ENCODE measurements at places on chromosomes 13 and 19.

DNA sequence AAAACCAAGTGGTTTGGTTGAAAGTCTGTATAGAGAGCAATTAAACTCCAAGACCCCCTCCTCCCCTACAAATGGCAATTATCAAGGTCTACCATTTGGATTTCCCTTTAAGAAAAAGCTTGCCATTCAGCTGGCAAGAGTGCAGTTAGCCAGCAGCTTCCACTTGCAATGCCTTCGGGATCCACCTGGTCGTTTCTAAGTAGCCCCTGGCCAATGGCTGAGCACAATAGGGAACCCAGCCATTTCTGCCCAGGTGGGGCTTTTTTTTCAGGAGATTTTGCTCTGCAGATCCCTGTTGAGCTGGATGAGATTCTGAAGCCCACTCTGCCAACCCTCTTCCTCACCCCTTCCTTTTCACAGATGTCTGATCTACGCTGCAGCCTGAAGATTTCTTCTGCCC lies 26.3 kb downstream of the TGDS start:
- DNase-seq: no peak

DNA sequence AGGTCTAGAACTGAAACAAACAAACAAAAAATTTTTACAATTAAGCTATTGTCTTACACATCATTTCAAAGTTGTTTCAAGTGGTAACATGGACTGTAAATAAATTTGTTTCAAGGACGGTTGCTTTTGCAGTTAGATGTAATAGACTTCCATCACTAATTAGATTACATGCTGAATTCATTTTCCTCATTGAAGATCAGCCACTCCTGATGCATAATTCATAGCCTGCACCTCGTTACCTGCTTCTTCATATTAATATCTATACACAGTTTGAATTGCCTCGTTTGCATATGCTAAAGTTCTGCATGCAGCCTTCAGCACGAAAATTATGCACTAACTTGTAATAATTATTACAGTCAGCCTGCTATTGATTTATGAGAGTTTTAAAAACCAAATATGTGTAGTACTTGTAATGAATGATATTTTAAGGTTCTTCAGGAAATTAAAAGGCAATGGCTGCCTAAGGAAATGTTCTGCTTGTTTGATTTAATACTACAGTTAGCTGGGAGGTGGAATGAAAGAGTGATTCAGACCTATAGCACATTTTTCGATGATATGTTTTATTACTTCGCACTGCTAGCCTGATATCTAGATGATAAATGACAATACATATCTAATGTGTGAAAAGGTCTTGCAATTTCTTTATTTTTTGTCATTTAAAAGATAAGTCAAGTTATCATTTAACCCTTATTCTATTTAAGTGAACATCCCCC lies 184.9 kb downstream of the DACH1 start:
- DNase-seq: no peak

GRCh38 chr13:98875146-98875729 lies 102.6 kb downstream of the DOCK9 start:
- DNase-seq: no peak

DNA sequence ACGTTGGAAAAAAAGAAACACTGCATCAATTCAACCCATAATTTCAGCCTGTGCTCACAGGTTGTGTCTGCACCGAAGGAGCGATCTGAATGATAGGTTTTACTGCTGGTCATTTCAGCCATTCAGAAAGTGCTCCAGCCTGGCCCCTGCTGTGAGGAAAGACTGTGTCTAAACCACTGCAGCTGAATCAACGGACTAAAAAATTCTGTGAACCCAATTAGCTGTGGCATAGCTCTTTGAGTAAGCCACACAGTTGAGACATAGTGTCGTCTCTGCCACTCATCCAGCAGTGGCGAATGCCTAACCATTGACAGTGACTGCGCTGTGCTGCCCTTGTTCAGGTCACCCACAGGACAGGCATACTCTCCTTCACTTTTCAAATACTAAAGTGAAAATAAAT lies 179.8 kb downstream of the COG6 start:
- DNase-seq: no peak

- no peak for DNase-seq
Observed at GRCh38 chr19:39021063-39021462, 11.3 kb downstream of the FBXO27 start.

DNA sequence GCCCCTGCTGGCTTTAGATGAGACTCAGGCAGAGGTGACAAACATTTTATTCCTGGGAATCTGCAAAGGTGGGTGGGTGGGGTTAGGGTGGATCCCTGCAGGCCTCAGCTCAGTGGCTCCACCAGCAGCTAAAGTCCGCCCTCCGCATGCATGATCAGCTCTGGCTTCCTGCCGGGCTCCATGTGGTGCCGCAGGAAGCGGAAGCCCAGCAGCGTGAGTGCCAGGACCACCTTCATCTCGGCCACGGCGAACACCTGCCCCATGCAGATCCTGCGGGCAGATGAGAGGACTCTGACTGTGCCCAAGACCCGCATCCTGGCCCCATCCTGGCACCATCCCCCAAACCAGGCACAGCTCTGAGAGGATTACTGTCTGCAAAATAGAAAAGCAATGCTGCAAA lies 26.3 kb downstream of the CYP4F2 start:
- no peak for DNase-seq

GRCh38 chr19:42352301-42353259 lies 27.1 kb downstream of the MEGF8 start:
- peak; percentile 28 for DNase-seq

GRCh38 chr19:49475995-49476880 lies 2.2 kb downstream of the FLT3LG start:
- DNase-seq: no peak

DNA sequence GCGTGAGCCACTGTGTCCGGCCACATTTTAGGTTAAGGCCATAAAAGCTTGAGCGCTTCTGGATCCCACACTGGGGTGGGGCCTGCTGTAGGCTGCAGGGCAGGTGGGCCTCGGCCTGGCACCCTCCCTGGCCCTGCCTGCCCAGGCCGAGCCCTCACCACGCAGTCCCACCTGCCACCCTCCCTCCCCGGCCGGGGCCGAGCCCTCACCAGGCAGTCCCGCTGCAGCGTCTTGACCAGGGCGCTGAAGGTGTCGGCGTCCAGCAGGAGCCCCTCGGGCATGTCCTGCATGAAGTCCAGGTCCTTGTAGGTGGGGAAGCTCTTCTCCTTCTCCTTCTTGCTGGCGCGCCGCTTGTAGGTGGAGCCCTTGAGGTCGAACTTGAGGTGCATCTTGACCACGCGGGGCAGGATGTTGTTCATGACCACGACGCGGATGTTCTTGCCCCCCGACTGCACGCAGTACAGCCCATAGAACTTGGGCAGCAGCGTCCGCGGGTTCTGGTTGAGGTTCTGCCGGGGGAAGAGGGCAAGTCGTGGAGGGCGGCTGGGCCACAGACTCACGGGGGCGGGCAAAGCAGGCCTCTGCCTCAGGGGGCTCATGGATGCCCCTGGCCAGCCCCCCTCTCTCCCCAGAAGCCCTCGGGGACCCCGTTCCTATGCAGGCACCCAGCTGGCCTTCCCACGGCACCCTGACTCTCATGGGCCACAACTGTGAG lies 26.6 kb upstream of the CACTIN start:
- no peak for DNase-seq

- DNase-seq: no peak
Observed at GRCh38 chr19:56491399-56491798, 14.3 kb upstream of the ZNF667 start.

GRCh38 chr19:1445932-1446712 lies 3.8 kb upstream of the APC2 start:
- peak; percentile 37 for DNase-seq

- peak; percentile 31 for DNase-seq
Observed at GRCh38 chr19:42313096-42313839, at the start of gene TMEM145. TSS of gene TMEM145 (plus strand) at chr19:42313309. CDS start at chr19:42313377, 68 bp downstream.

GRCh38 chr19:54792814-54793213 lies 10.6 kb upstream of the KIR2DL4 start:
- DNase-seq: no peak

GRCh38 chr19:16252459-16253205 lies 54.9 kb downstream of the AP1M1 start:
- DNase-seq: peak; percentile 26

DNA sequence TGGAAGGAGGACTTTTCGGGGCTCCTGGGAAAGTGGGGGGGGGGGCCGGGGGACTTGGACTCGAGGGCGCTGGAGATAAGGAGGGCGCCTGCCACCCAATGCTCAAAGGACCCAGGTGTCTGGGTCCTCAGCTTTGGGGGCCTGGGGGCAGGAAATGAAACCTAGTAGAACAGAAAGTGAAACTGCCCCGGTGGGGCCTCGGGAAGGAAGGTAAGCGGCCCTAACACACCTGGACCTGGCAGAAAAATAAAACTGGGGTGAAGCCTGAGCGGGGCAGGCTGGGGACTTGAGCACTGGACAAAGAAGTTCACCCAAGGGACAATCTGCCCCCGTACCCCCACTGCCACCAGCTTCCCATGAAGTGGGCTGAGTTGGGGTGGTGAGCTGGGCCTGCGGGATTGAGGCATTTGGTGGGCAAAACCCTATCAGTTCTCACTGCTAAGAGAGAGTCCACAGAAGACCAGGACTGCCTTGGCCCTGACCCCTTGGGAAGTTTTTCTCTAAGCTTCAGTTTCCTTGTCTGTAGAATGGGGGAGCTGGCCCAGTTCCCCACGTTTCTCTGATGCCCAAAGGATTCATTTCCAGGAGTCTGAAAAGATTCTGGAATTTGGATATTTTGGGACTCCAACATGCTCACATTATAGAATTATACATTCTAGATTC lies 2.3 kb downstream of the PRKD2 start:
- no peak for DNase-seq

DNA sequence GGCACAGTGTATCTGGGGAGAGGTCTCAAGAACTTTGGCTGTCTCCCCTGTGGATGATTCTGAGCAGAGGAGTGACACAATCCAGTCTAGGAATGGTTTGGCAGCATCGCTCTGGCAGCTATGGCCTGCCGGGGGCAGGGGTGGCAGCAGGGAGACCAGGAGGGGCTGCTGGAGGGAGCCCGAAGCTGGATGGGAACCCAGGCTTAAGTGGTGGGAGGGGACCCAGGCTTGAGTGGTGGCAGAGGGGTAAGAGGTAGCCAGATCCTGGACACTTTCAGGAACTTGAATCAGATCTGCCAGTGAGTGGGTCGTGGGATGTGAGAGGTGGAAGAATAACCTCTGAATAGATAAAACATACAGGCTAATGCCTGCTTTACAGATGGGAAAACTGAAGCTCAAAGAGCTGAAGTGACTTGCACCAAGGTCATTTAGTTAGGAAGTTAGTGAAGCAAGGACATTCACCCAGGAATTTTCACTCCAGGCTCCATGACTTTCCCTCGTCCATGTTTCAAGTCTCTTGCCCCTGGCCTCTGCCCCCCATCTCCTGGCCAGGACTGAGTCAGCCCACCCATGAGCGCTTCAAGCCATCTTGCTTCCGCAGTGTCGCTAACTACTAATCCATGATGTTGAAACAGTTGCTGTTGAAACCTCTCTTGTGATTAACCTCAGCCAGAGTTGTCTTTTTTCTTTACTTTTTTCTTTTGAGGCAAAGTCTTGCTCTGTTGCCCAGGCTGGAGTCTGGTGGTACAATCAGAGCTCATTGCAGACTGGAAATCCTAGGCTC lies 29.9 kb upstream of the C1QTNF9 start:
- DNase-seq: no peak

DNA sequence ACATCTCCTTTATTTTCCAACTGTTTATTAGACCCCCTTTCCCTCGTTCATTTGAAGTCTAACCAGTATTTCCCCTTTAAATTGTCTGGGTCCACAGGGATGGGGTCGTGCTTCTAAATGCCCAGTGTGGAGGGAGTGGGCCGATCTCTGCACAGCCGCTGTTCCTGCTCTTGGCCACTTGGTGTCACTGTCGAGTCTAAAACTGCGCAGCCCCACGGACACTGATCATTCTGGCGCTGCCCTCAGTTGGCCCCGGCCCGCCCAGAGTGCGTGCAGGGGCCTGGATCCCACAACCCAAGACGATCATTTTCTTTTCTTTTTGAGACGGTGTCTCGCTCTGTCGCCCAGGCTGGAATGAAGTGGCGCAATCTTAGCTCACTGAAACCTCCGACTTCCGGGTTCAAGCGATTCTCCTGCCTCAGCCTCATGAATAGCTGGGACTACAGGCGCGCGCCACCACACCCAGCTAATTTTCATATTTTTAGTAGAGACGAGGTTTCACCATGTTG lies 12.0 kb downstream of the WDR88 start:
- DNase-seq: no peak

- DNase-seq: no peak
Observed at GRCh38 chr13:105328212-105328611, 1207.2 kb downstream of the EFNB2 start.

DNA sequence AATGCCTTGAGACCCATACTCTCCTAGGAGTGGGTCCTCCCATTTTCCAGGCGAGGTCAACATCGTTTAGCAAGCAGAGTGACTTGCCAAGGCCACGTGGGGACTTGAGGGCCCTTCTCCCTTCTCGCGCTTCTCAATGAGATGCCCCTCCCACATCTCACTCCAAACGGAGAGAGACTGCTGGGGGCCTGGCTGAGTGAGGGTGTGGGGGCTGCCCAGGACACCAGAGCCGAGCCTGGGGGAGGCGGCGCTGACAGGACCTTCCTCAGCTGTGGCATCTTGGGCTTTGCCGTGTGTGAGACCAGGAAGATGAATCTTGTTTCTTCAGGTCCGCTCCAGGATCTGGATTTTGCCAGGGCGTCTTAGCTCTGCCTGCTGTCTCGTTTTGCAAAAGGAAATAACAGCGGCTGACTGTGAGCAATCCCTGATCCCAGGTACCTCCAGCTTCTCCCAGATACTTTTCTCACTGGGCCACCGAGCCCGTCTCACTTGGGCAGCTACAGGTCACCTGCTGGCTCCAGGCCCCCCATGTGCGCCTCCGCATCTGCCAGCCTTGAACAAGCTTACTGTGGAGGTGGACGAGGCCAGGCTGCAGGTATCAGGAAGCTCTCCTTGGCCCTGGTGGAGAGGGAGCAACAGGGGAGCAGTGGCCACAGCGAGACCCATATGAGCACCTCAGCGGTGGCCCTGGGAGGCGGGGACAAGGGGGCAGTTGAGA lies 6.0 kb downstream of the COX6B2 start:
- DNase-seq: no peak

GRCh38 chr13:77514336-77514726 lies 21.2 kb upstream of the SCEL start:
- no peak for DNase-seq

DNA sequence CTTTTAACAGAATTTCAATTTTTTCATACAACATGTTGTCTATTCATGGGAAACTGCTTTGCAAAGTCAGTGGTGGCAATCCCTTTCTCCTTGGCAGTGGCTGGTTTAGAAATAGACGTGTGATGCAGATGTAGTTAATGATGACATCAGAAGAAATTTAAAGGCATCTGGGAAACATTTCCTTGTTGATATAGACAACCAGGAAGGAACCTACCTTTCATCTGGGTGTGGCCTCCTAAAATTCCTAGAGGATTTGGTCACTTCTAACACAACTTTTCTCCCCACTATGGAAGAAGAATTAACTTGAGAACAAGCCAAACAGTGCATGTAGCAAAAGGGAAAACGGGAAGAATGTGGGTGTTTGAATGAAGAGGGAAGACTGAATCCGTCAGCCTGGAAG lies 102.8 kb downstream of the EFNB2 start:
- DNase-seq: no peak

- no peak for DNase-seq
Observed at GRCh38 chr13:20990910-20991525, 70.4 kb downstream of the LATS2 start.

GRCh38 chr13:36606060-36606459 lies 67.8 kb upstream of the SERTM1 start:
- no peak for DNase-seq

GRCh38 chr13:40333226-40333625 lies 333.2 kb downstream of the FOXO1 start:
- DNase-seq: no peak
